ENCODE measurements at places on chromosomes 2 and 18. TPM values are rescaled to one million over a fixed set of nuclear protein-coding genes. Genes with fewer than 3 reads are reported as not detected.

Gene PRSS56
- not detected for total RNA-seq

DNA sequence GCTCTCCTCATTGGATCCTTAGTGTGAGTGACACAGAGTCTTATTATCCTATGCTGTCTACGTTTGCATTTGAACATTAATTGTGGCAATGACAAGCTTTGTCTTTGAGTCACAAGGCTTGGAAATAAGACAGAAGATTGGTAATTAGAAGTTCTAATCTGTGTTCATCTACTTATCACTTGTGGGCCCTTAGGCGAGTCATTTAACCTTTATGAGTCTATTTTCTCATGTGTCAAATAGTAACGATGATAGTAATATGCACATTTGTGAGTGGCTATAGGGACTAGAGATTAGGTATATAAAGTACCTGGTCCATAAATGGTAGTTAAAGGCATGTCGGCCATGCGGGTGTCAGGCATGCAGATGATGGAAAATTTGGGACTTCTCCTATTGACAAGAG lies 105.6 kb upstream of the NABP1 start:
- no peak for DNase-seq

- no peak for DNase-seq
These were observed 132.1 kb downstream of the WDSUB1 start for GRCh38 chr2:159154366-159154765.

- no peak for DNase-seq
These were observed 73.9 kb downstream of the ASXL2 start for GRCh38 chr2:25804338-25804737.

All from adrenal gland (tissue), 19 donors.